ENCODE measurements at places on chromosomes 6 and 20.
A peak's percentile ranks its signal among the peaks of the same experiment; 100 is the strongest.

GRCh38 chr20:11499101-11499634 is 418.5 kb upstream of the BTBD3 start:
- no peak for DNase-seq

GRCh38 chr6:155077331-155077730 is 82.2 kb downstream of the TIAM2 start:
- no peak for DNase-seq

DNA sequence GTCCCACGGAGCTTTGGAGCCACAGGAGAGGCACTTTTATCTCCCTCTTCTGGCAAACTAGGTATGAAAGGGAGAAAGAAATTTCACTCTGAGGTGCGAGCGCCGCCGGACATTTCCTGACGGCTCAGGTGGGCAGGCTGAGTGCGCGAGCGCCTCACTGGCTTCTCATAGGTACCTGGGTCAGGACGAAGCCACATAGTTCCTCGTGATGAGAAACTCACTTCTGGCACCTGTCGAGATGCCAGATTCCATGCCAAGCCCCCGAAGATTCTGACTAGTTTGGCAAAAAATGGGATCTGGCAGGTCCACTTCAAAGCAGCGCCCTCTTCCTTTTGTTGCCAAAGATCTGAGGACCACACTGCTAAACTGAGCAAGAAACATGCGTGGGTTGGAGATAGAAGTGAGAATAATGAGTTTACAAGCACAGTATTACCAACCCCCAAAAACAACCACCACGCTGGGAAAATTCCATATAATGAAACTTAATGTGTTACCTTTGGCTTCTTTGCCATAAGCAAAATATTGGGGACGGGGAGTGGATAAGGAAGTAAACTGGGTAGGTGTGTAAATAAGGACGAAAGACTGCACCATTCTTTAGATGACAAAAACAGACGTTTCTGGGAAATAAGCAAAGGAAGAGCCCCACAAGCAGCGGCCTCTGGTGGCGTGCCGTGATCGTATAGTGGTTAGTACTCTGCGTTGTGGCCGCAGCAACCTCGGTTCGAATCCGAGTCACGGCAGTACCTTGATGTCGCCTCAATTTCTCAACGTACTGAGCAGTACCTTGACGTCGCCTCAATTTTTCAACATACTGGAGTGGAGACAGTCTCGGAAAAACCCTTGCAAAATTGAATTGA is 89.8 kb upstream of the PRSS16 start:
- no peak for DNase-seq

GRCh38 chr6:168985705-168986104 is 267.9 kb downstream of the THBS2 start:
- no peak for DNase-seq

- no peak for DNase-seq
These were observed 559 bp downstream of the LAMA5 start for GRCh38 chr20:62366370-62367135.

GRCh38 chr6:33834401-33835392 is 30.9 kb upstream of the MLN start:
- no peak for DNase-seq

DNA sequence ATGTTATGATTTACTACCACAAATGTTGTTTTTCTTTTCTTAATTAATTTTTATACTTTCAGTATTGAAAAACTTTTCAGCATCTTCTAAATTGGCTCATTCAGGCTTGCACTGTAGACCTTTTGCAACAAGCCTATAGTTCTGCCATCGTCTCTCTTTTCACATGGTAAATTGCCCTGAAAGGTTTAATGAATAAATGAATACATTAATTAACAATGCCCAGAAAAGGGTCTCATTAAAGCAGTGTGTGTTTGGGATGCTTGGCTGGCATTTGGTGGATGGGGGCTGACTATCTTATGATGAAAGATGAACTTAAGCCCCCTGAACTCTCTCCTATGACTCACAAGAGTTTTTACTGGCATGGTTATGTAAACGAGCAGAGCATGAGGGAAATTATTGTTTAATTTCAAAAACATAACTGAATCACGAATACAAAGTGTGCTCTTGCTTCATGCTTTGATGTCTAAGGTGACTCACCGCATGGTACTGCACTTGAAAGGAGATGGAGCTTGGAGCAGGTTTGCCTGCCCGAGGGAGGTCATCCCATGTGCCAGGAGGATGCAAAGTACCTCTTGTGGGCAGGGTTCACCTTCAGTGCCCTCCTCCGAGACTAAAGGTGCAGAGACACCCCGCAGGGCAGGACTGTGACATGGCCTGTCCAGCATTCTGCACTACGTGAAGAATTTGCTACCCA is 13.8 kb upstream of the PCK1 start:
- DNase-seq: no peak

GRCh38 chr6:144246988-144247387 is 38.1 kb upstream of the UTRN start:
- DNase-seq: no peak

GRCh38 chr20:40617594-40617993 is 71.4 kb downstream of the MAFB start:
- DNase-seq: no peak

- no peak for DNase-seq
These were observed 247.8 kb upstream of the CHD6 start for GRCh38 chr20:41865938-41866337.

DNA sequence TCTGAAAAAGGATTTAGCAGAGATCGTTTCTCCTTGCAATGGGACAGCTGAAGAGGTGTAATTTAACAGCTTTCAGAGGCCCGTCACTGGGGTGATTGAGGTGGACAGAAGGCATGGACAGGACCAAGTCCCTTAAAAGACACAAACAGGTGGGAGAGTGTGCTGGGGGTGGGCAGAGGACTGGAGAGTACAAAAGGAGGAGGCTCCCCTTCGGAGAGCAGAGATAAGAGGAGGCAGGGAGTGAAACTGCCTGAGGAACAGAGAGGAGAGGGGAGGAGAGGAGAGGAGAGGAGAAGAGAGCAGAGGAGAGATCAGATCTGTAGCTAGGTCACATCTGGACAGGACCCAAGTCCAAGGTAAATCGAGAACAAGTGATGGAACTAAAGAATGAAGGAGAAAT is 48.6 kb upstream of the PKHD1 start:
- DNase-seq: no peak

GRCh38 chr6:131023834-131024504 is 39.1 kb downstream of the EPB41L2 start:
- no peak for DNase-seq

GRCh38 chr6:106608080-106608668 is 21.1 kb downstream of the RTN4IP1 start:
- DNase-seq: no peak

GRCh38 chr6:3758842-3759144 is 7.3 kb upstream of the PXDC1 start:
- DNase-seq: no peak

DNA sequence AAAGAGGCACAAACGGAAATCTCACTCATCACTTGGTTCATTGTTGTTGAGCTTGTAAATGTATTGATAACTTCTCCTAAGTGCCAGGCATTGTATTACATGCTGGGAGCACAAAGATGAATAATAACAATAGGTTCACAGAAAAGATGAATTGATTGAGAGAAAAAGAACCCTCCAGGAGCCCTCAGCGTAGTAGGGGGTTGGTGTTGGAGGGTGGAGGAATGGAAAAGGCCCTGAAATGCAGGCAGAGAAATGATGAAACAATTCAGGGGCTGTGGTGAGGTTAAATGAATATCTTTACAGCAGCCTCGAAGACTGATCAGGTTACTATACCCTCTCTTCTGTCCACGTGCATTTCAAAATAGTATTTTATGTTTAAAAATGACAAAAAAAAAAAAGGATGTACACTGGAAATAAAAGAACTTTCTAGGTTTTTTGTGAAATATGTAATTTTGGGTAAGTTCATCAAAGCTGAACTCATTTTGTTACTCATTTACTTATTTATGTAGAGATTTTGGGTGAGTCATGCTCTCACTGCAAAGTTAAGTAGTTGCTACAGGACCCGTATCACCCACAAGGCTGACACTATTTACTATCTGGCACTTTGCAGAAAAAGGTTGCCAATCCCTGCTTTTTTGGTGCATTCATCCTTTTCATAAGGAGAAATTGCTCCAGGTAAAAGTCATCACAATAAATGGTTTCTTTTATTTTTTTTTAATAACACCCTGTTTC is 277.3 kb downstream of the ZNF217 start:
- no peak for DNase-seq

DNA sequence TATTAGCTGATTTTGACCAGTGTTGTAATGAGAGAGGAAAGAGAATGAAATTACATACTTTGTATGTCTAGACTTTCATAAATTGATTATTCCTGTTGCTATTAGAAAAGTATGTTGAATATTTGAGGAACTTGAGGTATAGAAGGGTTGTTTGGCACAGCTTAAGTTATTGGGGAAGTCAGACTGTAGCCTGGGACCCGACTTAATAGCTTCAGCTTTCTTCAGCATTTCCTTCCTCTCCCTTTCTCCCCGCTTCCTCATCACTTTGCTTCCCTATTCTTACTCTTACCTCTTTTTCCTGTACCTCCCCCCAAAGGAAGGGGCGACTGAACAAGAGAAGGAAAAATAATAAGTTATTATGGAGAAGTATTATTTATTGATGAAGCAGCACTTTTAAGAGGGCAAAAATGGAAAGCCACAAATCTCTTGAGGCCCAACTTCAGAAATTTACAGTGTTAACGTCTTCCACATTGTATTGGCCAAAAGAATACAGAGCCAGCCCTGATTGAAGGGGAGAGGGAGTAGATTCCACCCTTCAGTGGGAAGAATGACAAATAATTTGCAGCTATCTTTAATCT is 7.4 kb downstream of the SENP6 start:
- DNase-seq: no peak

DNA sequence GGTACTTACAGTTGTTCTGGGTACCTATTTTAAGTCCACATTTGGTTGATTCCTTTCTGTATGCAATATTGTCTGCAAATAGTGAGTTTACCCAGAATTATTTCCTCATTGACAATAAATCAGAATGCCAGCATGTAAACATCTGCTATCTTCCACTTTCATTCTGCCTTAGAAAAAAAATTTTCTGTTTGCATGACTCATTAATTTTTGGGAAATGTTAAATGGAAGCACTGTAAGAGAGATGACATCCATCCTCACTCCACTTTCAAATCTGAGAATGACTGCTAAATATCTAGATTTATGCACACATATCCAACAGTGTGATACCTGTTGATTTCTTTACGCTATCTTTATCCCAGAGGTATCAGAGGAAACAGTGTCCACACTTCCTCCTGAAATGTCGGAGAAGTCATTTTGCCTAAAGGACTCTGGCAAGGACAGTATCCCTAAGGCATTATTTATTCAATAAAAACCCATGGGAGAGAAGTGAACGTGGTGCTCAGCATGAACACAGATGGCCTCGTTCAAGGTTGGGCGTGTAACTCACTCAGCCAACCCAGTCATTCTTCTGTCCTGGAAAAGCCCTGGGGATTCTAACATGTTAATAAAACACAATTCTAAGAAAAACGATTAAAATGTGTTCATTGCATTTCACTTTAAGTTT is 780.9 kb downstream of the QKI start:
- peak; percentile 9 for DNase-seq

DNA sequence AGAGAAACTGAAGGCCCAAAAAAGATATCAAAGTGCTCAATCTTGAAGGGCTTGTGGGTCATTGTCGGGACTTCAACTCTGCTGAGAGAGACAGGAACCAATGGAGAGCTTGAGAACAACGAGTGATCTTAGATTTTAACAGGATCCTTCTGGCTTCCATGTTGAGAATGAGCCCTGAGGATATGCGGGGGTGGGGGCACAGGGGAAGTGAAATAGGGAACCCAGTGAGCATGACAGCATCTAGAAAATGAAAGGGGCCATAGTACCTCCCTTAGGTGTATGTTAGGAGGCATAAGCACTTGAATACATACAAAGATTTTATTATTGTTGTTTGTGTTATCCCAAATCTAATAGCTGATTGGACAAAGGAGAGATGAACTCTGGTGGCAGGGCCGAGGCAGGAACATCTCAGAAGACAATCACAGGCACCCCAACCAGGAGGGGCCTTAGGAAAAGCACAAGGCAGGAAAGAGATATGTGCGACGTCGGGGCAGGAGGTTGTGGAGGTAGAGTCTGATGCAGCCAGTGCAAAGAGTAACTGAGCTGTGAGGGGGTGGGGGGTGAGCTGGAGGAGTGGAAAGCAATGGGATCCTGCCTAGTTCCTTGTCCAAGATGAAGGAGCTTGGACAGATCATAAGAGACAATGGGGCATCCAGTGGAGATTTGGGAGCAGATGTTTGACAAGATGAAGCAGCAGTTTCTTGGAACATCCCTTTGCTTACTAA is 10.4 kb downstream of the TGM6 start:
- no peak for DNase-seq

DNA sequence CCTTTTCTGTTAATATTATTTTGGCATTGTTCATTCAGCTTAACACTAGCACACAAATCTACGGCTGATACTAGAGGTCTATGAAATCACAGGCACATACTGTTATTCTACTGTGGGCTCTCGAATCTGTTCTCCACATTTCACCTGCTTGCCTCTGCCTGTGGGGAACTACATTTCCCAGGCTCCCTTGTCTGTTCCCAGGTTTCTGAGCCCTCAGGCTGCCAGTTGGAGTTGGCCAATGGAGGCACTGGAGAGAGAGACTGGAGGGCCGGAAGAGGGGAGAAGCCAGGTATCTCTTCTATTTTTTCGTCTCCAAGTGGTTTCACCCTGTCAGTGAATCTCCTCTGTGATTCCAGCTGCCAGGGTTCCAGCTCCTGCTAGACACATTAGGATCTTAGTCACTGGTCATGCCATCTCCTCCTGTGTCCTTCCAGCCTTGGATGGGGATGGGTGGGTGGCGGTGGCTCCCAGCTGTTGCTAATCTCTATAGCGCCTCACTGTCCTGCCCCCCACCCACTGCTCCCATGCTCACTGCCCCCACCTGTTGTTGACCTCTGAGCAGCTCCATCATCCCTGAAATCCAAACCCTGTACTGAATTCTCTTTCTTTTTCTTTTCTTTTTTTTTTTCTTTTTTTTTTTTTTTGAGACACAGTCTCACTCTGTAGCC is 188.2 kb downstream of the LRFN2 start:
- DNase-seq: no peak

- DNase-seq: no peak
These were observed 27.8 kb upstream of the SCUBE3 start for GRCh38 chr6:35185971-35186370.

DNA sequence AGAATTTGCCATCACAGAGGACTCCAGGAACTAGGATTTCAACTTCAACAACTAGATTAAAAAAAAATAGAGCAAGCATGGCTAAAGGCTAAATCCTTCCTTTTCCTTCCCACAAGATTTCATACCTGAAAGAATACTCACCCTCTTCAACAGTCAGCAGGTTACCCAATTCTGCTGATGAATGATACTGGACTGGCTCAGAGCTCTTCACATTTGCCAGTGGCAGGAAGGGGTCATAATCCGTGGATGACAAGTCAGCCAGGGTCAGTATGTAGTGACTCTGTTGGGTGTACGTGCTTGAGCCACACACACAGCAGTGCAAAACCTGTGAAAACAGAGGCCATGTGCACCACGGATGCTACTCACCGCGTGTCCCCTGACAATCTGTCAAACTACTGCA is 152.9 kb downstream of the INSM1 start:
- DNase-seq: peak; percentile 6

DNA sequence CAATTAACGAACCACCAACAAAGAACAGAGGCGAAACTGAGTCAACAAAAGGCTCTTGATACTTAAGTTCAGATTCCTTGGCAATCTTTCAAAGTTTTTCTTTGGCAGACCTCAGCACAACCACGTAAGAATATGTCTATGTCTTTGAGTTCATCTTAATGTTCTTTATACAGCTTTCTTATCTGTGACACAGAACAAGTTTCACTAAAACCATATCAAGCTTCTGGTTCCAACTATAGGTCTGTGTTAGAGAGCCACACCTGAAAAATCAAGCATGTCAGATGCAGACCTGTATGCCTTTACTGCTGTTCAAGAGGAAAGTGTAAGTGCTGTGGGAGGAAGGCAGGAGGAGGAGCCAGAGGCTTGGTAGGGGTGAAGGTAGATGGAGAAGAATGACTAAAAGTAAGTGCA is 271.3 kb downstream of the KHDC1L start:
- DNase-seq: no peak

Measured in fibroblast of skin of left quadriceps (primary cell).